ENCODE measurements at places on chromosomes 3 and 15. TPM values are rescaled to one million over a fixed set of nuclear protein-coding genes. Genes with fewer than 3 reads are reported as not detected.
A peak's percentile ranks its signal among the peaks of the same experiment; 100 is the strongest.

DNA sequence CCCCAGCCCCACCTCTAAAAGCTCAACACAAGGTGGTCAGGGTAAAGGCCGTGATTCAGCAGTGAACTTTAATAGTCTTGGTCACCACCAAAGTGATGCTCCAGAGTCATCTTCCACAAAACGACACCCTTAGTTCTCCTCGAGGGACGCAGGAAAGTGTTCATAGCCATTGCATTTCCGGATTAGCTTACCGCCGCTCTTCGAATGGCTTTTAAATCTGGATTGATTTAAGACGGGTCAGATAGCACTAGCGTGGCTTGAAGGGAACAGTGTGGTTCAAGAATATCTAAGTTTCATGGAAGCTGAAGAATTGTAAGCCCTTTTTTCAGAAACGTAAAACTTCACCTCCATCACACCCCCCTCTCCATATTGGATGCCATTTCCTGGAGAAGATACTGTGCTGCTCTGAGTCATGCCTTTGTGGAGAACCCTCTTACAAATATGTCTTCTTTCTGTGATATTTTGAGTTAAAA is 829 bp downstream of the RNF7 start:
- DNase-seq = no peak

- DNase-seq = peak; percentile 52
Measured at GRCh38 chr3:149299938-149300801, 33.3 kb downstream of the TM4SF18 start.

DNA sequence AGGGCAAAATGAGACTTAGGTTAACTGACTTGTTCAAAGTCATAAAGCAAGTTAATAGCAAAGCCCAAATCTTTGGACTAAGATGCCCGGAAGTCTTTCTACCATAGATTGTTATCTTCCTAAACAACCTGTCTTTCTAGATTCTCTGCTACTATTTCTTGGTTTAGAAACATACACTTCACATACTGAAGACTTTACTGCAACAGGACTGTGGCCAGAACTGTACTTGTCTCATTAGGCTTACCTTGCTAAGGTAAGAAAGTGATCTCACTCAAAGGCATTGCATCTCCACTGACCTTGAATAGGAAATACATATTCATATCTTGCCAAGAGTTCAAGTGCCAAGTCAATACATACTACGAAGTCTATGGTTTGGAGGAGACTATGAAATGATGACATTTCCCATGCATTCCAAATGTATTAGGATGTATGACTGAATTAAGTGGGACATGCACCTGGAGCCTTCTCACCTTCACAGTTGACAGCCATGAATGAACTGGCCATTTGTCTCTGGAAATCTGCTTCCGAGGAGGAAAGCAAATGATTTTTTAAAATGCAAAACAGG is 5.0 kb downstream of the ZDHHC3 start:
- DNase-seq = no peak

GRCh38 chr3:105317841-105318240 is 48.9 kb upstream of the ALCAM start:
- DNase-seq = no peak

- no peak for DNase-seq
Measured at GRCh38 chr3:66489115-66489514, 11.7 kb downstream of the LRIG1 start.

- DNase-seq = no peak
Measured at GRCh38 chr15:73650416-73651126, 17.4 kb upstream of the NPTN start.

DNA sequence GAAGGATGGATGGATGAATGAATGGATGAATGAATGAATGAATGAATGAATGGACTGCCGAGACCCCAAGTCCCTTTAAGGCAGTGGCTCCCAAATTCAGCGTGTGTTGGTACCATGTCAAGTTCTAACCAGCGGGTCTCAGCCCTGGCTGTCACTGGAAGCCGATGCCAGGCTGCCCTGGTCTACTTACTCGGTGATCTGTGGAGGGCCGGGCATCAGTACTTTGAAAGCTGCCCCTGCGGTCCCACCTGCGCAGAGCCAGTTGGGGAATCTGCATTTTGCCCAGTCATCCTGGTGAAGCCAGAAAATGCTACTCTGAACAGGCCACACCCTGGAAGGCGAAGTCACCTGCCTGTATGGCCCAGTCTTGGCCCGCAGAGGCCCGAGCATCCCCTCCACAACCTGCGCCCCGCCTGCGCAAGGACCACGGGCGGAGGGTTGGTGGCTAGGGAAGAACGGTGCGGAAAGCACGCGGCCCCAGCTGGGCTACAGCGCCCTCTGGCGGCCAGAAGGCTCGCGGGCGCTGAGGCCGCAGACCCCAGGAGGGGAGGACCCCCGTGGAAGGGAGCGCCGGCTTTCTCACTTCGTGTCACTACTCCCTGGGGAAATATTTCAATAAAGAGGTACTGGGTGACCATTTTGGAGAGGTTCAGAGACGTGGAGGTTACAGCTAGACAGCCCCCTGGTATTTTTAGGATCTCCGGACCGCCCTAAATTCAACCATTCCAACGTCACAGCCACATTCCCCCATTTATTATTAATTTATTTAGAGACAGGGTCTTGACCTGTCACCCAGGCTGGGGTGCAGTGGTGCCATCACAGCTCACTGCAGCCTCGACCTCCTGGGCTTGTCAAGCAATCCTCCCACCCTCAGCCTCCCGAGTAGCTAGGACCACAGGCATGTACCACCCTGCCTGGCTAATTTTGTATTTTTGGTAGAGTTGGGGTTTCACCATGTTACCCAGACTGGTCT is 34.9 kb downstream of the PRKCD start:
- no peak for DNase-seq

- DNase-seq = no peak
Measured at GRCh38 chr3:113141543-113141942, 69.8 kb upstream of the BOC start.

- DNase-seq = no peak
Measured at GRCh38 chr3:174700736-174701135, 158.4 kb upstream of the NAALADL2 start.

DNA sequence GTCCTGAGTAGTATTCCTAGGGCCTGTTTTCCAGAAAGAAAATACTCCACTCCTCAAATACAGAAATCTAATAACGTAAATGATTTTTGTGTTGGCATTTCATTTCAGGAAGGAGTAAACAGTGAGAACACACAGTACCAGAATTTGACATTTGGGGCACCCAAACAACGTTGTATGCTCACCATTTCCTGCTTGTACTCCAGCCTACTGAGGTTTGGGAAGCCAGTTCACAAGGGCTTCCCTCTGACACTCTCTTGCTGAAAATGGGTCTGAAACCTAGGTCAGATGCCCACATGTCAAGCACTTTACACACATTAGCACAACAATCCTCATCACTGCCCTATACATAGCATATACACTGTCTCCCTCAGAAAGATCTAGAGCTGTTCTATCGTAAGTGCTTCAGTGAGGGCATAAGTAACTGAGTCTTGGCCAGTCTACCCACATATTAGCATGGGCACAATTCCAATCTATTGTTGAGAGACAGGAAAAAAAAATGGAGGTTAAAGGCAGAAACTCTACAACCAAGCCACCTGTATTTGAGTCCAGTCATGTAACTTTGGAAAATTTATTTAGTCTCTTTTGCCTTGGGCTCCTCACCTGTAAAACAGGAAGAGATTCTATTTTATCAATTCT is 43.5 kb upstream of the RSL24D1 start:
- DNase-seq = no peak

DNA sequence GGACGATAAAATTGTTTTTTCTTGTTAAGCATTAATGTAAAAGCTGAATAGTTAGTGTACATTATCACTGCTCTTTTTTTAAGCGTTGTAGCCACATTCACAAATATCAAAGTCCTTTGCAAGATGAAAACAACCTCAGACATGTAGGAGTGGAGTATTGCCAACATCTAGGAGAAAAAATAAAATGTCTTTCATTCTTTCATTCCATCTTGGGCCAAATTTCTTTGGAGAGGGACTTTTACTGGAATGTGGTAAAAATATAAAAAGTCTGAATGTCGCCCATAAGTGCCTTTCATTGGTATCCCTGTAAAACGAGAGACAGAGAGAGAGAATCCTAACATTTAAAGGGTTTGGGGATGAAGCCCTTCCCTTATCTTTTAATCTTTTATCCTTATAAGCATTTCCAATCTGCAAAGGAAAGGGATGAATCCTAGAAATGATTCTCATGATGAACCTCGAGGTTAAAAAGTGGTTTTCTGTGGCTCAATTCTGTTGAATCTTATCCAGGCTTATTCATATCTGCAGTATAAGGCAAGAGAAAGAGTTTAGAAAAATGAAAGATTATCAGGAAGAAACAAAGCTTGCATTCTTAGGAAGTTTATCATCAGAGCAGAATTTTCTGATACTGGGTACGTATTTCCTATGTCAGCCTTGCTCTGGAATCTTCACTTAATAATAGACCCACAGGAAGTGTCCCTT is 1031.7 kb downstream of the MCTP2 start:
- DNase-seq = no peak

GRCh38 chr3:37509069-37509468 is 334.7 kb upstream of the LRRFIP2 start:
- no peak for DNase-seq

GRCh38 chr15:26667222-26667988 is 105.5 kb downstream of the GABRB3 start:
- peak; percentile 22 for DNase-seq

GRCh38 chr3:42711491-42712343 is 9.1 kb upstream of the HHATL start:
- no peak for DNase-seq

DNA sequence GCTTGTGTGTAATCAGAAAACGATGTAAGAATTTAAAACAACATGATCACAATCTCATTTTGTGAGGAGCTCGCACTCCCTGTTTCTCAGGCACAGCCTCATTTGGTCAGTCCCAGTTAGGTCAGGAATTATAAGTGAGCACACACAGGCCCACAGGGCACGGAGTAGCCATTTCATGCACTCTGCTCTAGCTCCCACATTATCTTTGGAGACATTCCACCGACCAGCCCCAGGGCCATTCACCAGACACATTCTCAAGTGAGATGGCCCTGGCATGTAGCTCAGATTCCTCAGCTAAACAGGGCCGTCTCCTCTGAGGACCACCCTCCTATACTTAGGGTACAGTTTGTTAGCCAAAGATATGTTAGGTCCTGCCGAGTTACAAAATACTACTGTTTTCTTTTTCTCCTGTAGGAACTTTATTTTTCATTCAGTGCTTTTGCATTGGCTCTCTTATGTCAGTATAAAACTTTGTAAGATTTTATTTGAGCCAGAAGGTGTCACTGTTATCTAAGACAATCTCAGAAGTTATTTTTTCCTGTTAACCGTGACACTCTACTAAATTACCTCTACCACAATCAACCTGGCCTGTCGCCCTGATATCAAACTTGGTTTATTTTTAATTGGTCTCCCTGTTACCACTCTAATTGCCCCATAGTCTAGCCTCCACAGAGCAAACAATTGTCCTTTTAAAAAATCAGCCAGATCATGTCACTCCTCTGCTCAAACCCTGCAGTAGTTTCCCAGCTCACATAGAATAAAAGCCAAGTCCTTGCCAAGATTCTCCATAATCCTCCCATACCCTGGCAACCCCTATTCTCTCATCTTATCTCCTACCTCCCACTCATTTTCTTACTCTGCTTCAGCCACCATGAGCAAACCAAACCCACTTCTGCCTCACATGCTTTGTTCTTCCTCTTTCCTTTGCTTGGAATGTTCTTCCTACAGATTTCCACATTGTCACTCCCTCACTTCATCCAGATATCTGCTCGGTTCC is 105.7 kb downstream of the PPP2R3A start:
- DNase-seq = peak; percentile 12

DNA sequence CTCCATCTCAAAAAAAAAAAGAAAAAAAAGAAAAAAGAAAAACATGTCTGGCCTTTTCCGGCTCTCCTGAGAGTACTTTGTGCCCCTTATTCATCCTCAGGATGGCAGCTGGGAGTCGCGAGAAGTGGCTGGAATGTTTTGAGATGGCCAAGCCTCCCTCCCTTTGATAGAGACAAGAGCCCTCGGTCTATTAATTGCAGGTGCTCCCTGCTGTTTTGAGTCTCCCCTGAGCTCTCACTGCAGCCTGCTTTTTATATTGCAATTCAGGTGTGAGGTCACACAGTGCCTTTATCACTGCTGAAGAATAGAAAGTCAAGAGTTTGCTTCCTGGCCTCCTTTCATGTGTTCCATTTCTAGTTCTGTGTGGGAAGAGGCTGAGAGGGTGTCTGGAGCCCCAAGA is 10.9 kb downstream of the CA12 start:
- no peak for DNase-seq

DNA sequence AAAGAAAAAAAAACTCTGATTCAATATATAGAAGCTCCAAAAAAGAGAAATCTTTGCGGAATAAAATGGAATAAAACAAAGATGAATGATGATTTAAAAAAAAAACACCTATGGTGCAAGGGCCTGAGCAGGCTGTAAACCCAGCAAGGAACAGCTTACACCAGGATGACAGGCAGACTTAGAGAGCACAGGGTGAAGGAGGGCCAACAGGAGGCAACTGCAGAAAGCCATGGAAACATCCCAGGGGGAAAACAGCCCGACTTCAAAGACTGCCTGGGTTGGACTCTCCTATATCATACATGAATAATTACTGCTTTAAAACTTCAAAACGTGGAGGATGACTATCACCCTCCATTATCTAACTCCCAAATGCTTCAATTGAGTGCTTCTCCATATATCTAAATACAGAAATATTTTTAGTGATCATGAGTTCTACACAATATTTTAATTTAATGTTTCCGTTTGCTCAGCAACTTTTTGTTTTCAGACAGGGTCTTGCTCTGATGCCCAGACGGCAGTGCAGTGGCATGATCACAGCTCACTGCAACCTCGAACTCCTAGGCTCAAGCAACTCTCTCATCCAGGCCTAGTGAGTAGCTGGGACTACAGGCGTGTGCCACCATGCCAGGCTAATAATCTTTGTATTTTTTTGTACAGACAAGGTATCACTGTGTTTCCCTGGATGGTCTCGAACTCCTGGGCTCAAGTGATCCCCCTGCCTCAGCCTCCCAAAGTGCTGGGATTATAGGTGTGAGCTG is 456.2 kb downstream of the TBL1XR1 start:
- no peak for DNase-seq

DNA sequence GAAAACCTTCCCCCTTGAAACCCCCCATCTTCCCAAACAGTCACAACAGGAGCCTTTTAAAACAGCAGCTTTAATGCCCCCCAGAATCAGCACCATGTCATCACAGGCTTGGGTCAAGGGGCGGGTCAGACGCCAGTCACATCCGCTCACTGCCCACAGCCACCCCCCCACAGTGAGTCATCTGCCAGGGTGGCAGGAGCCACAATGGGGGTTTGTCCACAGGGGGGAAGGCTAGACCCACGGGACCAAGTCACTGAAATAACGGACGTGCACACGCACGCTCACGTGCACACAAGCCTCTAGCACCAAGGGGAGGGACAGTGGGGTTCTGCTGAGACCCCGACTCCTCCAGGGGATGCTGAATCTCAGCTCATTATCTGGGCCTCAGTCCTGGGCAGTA is 441 bp upstream of the UCN2 start:
- DNase-seq = peak; percentile 54

GRCh38 chr3:126083138-126083445 is 832 bp downstream of the SLC41A3 start:
- no peak for DNase-seq

The GPR171 gene
- total RNA-seq = 2.0 TPM

The ZNF80 gene
- total RNA-seq = 0.17 TPM

The CD200R1L gene
- total RNA-seq = not detected

The SLC28A2 gene
- total RNA-seq = 86.6 TPM

The COMMD4 gene
- 57.6 TPM for total RNA-seq

The CCNB2 gene
- 2.2 TPM for total RNA-seq
